Islet precursor cell (in vitro differentiated cells): ENCODE measurements at places on chromosomes 7 and 10.
A peak's percentile ranks its signal among the peaks of the same experiment; 100 is the strongest.

- DNase-seq, result no peak
Observed at GRCh38 chr10:6400821-6401465, 179.1 kb downstream of the PRKCQ start.

DNA sequence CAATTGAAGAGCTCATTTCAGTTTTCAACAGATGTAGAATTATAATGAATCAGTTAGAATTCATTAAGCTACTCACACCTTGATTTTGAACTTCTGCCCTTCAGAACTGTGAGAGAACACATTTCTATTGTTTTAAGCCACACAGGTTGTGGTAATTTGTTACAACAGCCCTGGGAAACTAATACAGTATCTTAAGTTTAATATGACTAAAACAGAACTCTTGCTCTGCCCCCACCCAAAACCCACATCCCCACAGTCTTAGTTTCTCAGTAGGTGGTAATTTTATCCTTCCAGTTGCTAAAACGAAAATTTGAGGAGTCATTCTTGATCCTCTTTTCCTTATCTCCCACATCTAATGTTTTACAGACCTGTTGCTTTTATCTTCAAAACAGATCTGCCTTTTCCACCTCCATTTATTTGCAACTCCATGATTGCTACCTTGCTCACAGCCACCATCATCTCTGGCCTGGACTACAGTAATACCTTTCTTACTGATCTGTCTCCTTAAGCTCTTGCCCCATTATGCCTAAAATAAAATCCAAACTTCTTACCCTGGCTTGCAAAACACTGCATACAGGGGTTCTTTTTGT, 72.8 kb upstream of the NXPH1 start:
- DNase-seq, result no peak

- DNase-seq, result no peak
Observed at GRCh38 chr10:35165811-35166210, 39.2 kb downstream of the CREM start.

DNA sequence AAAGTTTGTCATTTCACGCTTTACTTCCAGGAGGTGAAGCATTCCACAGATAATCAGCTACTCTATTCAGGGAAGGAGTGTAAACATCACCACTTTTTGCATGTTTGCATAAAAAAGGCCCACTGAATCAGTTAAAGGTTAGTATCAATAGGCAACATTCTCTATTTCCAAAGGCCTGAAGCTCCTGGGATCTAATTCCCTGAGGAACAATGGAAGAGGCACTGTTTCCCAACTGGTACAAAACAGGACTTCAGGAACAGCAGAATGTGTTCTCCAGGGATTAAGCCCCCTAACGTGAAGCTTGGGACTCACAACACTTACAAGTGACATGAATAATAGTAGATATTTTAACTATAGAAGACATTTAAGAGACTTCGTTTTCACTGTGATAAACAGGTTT, 6.1 kb downstream of the LRRN3 start:
- no peak for DNase-seq

GRCh38 chr10:77274046-77274795, 363.4 kb downstream of the KCNMA1 start:
- peak; percentile 69 for DNase-seq

GRCh38 chr10:123479640-123480039, 186.5 kb upstream of the GPR26 start:
- DNase-seq, result no peak

- no peak for DNase-seq
Observed at GRCh38 chr7:2325162-2325561, 10.9 kb upstream of the SNX8 start.

GRCh38 chr10:63702092-63702491, 180.9 kb downstream of the REEP3 start:
- DNase-seq, result no peak

DNA sequence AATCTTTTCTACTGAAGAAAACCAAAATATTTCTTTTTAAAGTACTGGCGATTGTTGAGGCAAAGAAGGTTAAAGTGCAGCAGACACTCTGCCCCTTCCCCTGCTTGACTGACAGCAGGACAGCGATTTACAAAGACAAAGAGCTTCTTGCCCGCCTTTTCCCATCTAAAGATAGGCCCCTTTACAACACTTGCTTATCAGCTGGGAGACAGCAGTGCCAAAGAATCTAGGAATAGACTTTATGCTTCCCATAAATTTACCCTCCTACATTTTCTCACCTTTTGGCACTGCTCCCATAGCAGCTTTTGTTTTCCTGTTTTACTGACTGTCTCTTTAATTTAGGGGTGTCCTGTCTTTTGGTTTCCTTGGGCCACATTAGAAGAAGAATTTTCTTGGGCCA, 824.1 kb downstream of the CCSER2 start:
- DNase-seq, result no peak

DNA sequence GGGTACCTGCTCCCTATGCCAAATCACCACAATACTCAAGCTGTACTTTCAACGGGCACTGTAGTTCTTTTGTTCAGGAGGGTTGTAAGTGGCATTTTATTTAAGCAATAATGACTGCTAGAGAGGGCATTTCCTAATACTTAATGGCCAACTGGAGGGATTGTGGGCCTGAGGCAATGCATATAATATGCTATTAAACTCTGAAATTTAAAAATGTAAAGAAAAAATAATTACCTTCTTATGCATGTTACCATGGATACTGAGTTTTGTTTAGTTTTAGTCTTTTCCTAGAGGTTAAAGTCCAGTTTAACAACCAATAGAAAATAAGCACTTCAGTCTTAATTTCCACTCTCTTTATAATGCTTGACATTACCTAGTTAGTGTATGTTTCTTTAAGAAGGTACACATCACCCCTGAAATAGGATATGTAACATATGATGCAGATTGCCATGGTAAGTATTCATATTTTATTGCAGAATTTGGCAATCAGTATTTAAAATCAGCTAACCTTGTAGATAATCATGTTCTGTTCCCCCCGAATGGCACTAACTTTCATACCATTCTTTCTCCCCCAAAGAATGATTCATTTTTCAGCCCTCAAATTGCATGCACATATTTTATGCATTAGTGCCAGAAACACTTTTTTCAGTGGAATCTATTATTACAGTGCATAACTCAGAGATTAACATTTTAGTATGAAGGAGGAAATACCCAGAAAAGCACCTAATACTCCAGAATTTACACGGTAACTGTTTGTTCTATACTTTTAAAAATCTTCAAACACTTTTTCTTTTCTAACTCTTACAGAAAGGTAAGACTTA, 90.3 kb upstream of the ZNF438 start:
- DNase-seq, result no peak

DNA sequence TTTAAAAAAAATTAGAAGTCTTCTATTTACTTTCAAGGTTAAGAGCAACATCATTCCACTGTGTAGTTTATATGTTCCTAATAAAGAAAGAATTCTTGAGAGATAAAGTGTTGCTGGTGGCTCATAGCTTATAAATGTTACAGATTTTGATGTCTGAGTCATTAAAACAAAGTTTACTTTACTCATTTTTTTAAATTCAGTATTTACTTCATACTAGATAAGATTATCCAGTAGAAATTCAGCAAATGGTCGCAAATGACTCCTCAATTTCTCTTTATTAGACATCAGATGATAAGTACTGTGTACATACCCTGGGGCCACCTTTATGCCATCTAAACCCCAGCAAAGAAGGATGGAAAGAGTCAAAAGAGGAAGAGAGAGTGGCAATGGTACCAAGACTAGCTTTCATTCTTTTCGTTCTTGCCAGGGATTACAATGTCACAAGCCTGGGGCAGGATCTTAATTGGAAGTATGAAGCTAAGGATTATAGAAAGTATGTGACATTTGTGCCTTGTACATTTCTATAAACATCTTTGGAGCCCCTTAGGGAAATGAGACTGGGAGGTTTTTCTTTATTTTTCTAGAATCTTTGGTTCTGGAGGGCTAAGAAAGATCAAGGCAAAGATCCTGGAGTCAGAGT, 206.1 kb downstream of the CHRM2 start:
- no peak for DNase-seq

- no peak for DNase-seq
Observed at GRCh38 chr10:98414578-98414931, 427 bp downstream of the PYROXD2 start.

- DNase-seq, result peak; percentile 90
Observed at GRCh38 chr10:31707093-31708039, 221.3 kb downstream of the ARHGAP12 start.

GRCh38 chr10:127420138-127420684, 128.9 kb upstream of the NPS start:
- DNase-seq, result no peak

DNA sequence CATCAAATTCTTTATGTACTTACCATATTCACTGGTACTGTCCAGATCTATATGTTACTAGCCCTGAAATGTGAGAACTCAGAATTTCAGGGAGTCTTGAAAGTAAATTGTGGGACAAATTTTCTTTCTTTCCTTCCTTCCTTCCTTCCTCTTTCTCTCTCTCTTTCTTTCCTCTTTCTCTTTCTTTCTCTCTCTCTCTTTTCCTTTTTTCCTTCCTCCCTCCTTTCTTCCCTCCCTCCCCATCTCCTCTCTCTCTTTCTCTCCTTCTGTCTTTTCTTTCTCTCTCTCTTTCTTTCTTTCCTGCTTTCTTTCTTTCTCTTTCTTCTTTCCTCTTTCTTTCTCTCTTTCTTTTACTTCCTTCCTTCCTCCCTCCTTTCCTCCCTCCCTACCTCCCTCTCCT, 257.4 kb upstream of the CSTF2T start:
- DNase-seq, result no peak

DNA sequence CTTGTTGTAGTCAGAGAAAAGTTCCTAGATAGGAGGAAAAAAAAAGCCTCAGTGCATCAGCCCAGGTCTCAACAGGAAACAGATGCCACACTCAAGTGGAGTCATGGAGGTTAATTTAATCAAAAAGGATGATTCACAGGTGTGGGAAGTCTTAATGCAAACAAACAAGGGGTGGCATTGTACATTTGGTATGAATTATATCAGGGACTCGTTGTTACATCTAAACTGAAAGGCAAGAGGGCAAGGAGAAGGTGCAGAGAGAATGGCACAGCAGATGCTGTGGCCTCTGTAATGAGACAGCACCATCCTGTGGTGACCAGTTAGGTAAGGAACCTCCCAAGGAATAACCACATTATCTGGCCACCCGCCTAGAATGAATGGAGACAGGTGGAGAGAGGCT, 133.7 kb downstream of the PTPRZ1 start:
- DNase-seq, result no peak

GRCh38 chr10:36091007-36091406, 448.9 kb upstream of the FZD8 start:
- no peak for DNase-seq

DNA sequence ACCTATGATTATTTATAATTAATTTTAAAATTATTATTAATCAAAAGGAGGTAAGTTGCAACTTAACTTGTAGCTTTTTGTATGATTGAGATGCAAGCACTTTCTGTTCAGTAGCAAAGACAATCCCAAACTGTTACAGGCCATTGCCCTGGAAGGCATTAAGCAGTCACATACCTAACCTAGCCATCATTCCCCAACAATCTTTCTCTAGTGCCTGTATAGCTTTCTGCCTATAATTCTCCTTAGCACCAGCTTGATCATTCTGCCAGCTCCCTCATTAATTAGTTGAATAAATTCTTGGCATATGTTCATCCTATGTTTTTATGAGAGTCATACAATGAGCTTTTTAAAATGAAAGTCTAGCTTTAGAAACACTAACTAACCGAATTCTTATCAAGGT, 178.9 kb upstream of the TMEM106B start:
- no peak for DNase-seq

- no peak for DNase-seq
Observed at GRCh38 chr7:155084021-155084420, 13.9 kb downstream of the HTR5A start.

DNA sequence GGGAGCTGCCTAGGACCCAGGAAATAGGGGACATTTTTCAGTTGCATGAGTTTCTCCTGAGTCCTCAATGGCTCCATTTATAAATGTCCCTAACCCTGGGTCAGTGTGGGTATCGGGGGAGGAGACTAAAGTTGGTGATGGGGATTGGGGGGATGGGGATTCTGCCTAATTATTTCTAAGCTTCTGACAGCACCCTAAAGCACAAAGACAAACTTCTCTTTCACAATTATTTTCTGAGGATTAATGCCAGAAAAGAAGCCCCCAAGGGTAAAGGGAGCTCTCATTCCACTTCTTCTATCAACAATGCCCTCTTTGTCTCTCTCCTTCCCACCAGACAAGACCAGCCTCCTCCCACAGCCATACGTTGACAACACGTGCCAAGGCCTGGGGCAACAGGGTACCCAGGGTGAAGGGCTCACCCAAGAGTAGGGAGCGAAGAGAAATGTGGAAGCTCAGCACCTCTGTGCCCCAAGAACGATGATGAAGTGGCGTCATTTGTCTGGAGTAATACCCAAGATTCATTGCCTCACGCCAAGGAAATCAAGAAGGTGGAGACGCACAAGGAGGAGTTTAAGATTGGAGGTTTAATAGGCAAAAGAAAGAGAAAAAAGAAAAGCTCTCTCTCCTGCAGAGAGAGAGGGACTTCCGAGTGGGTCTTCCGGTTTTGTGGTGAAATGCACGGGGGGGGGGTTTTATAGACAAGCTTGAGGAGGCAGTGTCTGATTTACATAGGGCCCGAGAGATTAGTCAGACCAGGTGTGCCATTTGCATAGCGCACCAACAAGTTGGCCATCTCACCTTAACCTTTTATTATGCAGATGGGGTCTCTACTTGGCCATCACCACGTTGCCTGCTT, 14.4 kb upstream of the GJC3 start:
- no peak for DNase-seq

DNA sequence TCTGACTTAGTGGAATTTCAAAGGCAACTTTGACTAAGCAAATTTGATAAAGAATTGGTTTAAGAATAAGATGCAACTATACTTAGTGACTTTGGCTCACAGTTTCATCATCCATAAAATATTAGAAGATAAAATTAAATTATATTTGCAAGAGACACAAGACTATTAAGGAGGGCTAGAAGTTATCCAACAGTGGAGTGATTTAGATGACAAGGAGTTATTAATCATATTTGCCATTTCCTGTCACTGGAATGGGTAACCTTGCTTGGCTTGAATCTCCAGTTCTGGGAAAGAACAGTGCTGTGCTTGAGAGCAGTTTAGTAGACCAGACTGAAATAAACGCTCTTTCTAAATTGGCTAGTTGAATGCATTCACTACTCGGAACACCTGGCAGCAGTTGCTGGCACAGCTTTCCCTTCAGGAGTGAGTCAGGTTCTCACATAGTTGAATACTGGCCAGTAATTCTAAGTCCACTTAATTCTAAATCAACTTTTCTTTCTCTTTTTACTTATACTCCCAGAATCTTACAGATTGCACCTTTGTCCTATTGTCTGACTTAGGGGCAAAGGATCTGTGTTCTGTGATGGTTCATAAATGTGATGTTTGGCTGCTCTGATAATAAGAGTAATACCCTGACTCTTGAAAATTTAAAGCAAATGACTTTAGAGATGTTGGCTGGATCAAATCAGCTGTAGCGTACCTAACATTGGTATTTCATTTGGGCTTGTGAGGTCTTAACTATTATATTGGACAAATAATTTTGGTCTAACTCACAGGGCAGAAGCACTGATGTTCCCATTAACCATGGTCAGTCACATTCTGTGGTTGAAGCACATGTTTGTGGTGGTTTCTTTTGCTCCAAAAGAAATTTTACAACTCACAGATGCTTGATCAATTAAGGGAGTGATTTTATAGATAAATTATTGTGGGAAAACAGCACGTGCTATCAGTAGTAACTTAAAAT, 16.6 kb downstream of the STMP1 start:
- no peak for DNase-seq

GRCh38 chr7:104926601-104927041, 87.4 kb upstream of the KMT2E start:
- no peak for DNase-seq
